ENCODE measurements at places on chromosomes 3 and 15.

DNA sequence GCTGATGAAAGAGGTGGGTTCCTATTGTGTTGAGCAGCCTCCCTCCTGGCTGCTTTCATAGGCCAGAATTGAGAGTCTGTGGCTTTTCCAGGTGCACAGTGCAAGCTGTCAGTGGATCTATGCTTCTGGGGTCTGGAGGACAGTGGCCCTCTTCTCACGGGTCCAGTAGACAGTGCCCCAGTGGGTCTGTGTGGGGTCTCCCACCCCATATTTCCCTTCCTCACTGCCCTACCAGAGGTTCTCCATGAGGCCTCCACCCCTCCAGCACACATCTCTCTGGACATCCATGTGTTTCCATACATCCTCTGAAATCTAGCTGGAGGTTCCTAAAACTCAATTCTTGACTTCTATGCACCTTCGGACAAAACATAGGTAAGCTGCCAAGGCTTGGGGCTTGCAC lies 201.2 kb downstream of the FAM43A start:
- DNase-seq, result no peak

- DNase-seq, result no peak
Measured at GRCh38 chr3:195822131-195822696, 10.5 kb upstream of the MUC4 start.

DNA sequence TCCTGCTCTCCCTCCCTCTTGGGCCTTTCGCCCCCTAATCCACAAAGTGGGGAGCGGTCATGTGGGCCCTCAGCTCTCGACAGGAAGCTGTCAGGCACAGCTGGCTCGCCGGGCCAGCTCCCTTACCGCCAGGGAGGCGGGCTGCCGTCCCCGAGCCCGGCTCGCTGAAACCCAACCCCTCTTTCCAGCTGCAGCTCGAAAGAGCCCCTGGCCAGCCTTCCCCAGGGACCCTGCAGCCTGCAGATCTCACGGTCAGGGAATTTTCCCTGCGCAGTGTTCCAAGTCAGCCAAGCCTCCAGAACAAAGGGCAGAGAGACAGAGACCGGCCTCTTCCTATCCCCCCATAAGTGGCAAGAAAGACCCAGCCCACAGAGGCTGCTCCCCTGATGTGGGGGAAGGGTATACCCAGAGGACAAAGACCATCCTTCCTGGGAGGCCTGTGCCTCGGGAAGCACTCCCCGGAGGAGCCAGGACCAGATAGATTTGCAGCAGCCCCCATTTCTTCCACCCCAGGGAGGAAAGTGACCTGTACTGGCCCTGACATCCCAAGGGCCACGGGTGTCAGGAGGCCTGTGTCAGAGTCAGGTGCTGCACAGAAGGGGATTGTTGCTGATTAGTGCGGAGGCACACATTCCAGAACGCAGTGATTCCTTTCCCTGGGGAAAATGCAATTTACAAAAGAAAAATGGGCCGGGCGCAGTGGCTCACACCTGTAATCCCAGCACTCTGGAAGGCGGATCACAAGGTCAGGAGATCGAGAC lies 32.6 kb downstream of the MAGEF1 start:
- DNase-seq, result no peak

- DNase-seq, result no peak
Measured at GRCh38 chr3:45966950-45967640, 23.8 kb downstream of the CXCR6 start.

GRCh38 chr15:75867449-75867848 lies 24.2 kb downstream of the UBE2Q2 start:
- DNase-seq, result no peak

- DNase-seq, result no peak
Measured at GRCh38 chr3:156605686-156606605, 51.0 kb upstream of the SSR3 start.

GRCh38 chr15:67770358-67770628 lies 55.0 kb upstream of the SKOR1 start:
- no peak for DNase-seq

- DNase-seq, result no peak
Measured at GRCh38 chr3:71785532-71786216, 726 bp upstream of the PROK2 start.

DNA sequence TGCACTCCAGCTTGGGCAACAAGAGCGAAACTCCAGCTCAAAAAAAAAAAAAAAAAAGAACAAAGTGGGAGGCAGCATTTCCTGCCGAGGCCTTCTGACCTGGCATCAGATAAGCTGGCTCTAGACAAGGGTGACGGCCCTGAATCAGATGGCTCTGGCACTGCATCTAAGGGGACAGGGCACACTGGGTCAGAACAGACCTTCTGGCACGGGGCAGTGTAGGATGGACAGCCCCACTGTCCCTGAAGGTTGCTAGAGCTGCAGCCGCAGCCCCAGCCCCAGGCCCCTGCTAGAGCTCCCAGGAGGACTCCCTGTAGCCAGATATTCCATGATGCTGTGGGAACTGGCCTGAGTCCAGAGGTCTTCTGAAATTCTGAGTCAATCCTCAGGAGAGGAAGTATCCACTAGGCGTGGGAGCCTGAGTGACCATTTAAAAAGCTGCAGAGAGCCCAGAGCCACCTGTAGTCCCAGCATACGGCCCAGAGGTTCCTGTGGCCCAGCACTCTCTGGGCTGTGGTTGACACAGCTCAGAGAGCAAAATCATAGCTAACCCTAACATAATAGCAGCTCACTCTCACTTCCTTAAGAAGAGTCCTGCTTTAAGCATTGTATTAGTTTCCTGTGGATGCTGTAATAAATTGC lies 69.2 kb upstream of the MFGE8 start:
- no peak for DNase-seq

GRCh38 chr3:11603628-11604027 lies 40.1 kb downstream of the VGLL4 start:
- no peak for DNase-seq

GRCh38 chr3:157865352-157866000 lies 240.7 kb downstream of the SHOX2 start:
- no peak for DNase-seq

GRCh38 chr15:51074926-51075325 lies 19.8 kb downstream of the TNFAIP8L3 start:
- no peak for DNase-seq

- no peak for DNase-seq
Measured at GRCh38 chr3:156689608-156690007, 15.2 kb downstream of the TIPARP start.

- DNase-seq, result no peak
Measured at GRCh38 chr3:12280357-12280806, 8.5 kb upstream of the PPARG start.

DNA sequence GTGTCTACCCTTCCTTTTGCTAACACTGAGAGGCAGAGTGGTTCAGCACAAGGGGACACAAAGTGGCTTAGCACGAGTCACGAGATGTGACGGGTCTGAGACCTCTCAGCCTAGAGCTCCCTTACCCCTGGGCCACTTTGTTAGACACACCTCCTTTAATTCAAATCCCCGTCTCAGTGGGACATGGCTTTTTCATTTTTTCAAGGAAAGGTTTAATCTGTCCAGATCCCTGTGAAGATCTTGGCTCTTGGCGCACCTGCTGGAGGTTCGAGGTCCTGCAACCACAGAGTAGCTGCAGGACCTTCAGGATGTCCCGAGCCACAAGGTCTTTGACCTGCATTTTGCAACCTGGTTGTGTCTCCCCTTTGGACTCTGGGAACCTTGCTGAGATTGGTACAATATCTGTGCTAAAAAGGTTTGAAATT lies 52.0 kb downstream of the LPP start:
- no peak for DNase-seq

DNA sequence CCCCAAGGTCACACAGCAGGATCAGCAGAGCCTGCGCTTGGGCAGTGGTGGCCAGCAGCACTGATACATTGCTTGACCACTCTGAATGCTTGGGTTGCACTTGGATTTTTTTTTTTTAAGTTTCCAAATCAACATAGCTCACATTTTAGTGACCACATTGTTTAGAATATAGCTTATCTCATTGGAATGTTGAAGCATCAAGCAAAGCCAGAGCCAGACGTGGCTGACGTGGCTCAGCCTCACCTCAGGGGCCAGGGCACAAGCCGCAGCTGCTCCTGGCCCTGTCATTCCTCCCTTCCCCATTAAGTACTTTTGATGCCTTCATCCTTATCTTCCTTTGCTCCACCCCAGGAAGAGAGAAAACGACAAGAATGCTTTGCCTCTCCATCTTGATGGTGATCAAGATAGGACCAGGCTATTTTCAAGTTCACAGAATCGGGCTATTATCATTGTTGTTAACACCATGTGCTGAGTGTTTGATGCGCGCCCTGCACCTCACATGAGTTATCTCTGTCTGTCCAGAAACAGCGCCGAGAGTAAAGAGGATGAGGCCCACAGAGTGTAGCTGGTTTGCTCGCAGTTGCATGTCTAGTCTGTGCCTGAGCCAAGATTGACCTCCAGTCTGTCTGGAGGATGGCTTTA lies 75.8 kb downstream of the AAGAB start:
- DNase-seq, result no peak

DNA sequence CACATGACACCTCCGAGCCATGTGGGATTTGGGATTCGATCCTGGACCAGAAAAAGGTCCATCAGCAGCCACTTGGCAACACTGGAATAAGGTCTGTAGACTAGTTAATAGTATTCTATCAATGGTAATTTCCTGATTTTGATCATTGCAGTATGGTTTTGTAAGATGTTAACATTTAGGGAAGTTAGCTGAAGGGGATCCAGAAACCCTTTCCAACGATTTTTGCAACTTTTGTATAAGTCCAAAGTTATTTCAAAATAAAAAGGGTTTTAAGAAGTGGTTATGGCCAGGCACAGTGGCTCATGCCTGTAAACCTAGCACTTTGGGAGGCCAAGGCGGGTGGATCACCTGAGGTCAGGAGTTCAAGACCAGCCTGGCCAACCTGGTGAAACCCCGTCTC lies 10.2 kb downstream of the BDH1 start:
- DNase-seq, result no peak

GRCh38 chr3:192434186-192434585 lies 293.2 kb downstream of the FGF12 start:
- no peak for DNase-seq

GRCh38 chr3:20060974-20061685 lies 20.9 kb downstream of the KAT2B start:
- DNase-seq, result no peak

All from NCI-H1694 (cell line).